ENCODE measurements at places on chromosomes 7 and 10. TPM values are rescaled to one million over a fixed set of nuclear protein-coding genes. Genes with fewer than 3 reads are reported as not detected.

The TNS3 gene
- total RNA-seq = 3.8 TPM

The AGAP9 gene
- 23.7 TPM for total RNA-seq

The SLC39A12 gene
- not detected for total RNA-seq

The ZP3 gene
- 3.4 TPM for total RNA-seq

The FKBP6 gene
- not detected for total RNA-seq

The LRRTM3 gene
- total RNA-seq = not detected

The BMPER gene
- 16.2 TPM for total RNA-seq

The PLPP4 gene
- 2.6 TPM for total RNA-seq
